Astrocyte of the hippocampus (primary cell): ENCODE measurements at places on chromosomes 2 and 18.

GRCh38 chr2:30113617-30114293, 33.1 kb upstream of the YPEL5 start:
- DNase-seq = peak; percentile 88

GRCh38 chr2:44623622-44624351, 262.0 kb downstream of the CAMKMT start:
- no peak for DNase-seq

DNA sequence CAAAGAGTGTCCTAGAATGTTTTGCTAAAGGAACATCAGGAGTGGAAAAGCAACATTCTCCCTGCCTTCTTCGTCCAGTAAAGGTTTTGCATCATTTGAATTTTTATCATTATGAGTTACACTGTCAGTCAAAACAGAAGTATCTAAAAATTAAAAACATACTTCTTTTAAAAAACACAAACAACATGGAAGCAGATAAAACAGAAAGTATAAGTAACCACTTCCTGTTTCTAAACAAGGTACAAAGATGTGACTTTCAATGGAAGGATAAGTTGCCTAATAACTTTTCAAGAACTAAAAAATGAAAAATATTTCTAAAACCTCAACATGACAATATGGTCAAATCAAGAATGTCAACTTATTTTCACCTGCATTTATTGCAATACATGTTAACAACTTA, 158.2 kb downstream of the STK39 start:
- DNase-seq = no peak

GRCh38 chr2:56034258-56034657, 110.7 kb upstream of the EFEMP1 start:
- DNase-seq = no peak

DNA sequence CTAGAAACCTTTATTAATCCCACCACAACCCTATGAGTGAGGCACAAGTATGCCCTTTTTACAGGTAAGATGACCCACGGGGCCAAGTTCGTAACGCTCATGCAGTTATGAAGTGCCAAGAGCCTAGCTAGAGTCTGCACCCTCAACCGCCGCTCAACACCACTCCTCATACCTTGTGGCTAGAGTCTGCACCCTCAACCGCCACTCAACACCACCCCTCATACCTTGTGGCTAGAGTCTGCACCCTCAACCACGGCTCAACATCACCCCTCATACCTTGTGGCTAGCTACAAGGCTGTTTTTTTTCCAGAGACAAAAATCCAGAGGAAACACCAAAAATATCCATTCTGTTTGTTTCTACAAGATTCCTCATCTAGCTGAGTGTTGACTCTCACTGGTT, 4.6 kb downstream of the TXNL4A start:
- DNase-seq = peak; percentile 53

- DNase-seq = no peak
Observed at GRCh38 chr18:77996737-77997136, 747.1 kb downstream of the GALR1 start.

GRCh38 chr2:155308367-155309009, 610.0 kb downstream of the KCNJ3 start:
- no peak for DNase-seq

DNA sequence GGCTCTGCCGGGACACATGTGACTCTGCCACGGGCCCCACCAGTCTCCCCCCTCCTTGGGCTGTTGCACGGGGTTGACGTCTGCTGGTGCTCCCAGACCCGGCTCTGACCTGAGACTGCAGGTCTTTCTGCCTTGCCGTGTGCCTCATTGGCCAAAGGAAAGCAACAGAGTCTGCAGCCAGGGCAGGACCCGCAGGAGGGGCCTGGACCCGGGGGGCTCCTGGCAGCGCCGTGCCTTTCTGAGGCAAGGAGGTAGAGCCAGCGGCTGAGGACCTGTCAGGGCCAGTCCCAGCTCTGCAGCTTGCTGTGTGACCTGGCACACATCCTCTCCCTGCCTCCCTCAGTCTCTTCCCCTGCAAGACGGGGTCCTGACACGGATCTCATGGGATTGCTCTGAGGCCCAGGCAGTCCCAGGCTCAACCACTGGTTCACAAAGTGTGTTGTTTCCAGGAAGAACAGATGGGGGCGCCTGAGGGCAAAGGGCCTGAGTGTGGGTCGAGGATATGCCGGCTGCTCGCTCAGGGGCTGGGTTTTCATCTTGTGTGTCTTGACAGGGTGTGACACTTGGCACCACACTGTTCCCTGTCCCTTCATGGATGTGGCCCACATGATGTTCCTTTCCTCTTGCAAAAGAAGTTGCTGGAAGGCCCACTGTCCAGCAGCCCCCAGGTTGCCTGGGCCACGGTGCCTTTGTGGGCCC, 9.0 kb downstream of the CAPN10 start:
- peak; percentile 19 for DNase-seq

GRCh38 chr2:135257383-135258090, 205.4 kb downstream of the RAB3GAP1 start:
- no peak for DNase-seq

DNA sequence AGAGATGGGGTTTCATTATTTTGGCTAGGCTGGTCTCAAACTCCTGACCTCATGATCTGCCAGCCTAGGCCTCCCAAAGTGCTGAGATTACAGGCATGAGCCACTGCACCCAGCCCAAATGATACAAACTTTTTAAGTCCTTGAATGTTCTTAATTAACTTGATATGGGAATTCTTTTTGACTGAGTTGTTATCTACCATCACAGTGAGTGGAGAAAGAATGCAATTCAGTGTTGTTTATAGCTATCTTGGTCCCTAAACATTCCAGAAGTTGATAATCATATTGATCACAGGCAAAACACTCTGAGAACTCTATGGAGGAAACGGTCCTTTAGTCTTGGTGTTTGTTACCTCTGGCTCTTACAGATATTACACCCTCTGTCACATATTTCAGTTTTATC, 1072.5 kb downstream of the SUCLG1 start:
- DNase-seq = no peak

DNA sequence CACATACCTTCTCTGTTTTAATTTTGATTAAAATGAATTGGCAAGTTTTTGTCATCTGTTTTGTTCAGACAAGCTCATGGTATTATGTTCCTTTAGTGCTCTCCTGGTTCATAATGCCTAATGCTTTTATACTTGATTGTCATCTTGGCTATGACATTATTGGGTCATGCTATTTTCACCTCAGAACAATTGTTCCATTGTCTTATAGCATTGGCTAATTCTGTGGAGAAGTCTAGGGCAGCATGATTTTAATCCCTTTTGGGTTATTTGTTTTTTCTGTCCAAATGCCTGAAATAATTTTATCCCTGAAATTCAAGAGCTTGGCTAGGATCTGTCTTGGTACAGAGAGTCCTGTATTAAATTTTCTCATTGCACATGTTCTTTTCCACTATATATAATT, 83.8 kb upstream of the CCDC85A start:
- DNase-seq = no peak

GRCh38 chr2:135676031-135676430, 65.6 kb upstream of the UBXN4 start:
- DNase-seq = no peak

DNA sequence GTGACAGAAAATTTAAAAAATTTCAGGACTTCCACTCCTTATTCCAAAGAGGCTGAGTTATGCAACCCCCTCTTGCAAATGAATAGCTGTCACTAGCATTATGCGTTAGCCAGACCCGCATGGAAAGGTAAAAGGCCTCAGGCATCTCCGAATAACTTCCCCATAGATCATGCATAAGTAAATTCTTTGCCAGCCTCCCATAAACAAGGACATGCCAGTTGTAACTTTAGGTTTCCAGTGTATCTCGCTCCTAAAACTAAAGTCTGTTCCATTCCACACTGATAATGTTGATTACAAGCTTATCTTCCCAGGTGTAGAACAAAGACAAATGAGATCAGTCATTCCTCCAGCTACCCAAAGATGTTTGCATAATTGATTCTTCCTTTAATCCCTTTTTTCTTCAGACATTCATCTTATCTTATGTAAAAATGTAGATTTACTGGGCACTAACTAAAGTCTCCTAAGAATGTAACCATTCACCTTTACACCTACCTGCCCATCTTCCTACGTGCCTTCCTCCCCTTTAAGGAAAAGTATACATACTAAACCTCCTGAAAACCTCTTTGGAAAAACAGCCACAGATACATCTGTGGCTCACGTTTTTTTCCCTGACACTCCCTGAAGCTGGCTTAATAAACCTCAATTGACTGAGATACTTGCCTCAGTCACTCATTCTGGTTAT, 13.6 kb upstream of the NFU1 start:
- DNase-seq = no peak

- DNase-seq = peak; percentile 18
Observed at GRCh38 chr2:140657657-140658056, 1473.2 kb downstream of the LRP1B start.

DNA sequence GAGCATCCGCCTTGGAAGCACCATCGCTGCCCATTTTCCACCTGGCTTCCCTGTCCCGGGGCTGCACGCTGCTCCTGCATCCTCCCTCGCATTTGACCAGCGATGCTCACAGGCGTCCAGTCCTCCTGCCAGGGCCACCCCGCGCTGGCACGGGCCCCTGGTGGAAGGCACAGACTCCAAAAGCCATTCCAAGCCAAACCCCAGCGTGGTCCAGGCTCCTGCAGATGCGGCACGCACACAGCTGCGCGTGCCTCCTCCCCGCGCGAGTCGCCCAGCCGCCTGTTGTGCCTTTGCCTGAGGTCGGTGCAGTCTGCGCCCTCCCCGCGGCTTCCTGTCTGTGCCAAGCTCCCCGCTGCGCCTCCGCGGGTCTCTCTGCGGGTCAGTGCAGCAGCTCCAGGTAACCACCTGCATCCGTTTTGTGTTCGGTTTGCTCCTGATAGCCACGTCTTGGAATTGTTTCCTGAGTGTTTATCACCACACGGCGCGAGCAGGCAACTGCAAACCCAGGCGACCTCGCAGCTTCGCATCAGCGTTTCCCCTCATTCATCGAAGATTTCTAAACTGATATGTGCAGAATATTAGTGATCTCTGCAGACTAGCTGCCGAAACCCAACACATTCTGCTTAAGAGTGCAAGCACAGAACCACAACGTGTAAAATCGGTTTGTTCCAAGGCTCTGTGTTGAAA, 65.2 kb upstream of the SALL3 start:
- no peak for DNase-seq

DNA sequence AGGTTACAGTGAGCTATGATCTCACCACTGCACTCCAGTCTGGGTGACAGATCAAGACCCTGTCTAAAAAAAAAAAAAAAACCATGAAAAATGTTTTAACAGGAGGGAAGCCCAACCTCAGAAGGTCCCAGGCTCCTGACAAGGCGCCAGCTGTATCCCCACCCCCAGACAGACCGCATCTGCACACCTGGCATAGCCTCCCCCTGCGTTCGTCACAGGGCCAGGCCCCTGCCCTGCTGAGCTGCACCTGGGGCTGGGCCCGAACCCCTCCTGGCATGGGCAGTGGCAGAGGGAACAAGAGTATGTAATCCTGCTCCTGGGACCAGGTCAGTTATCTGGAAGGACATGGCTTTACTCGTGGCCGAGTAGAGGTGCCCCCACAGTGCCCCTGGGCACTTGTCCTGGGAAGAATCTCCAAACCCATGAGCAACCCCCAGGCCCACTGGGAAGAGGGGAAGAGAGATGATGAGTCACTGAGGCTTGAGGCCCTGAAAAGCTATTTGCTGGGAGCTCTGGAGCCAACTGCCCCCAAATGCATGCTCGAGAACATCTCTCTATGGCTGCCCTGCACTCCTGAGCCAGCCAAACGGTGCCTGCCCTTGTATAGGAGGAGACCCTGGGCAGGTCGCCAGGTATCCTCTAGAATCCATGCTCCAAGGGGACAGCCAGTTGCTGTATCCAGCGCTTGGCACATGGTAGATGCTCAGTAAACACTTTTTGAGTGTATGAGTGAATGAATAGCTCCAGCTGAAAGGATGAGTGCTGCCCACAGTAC, 265.5 kb downstream of the ATAD2B start:
- no peak for DNase-seq

DNA sequence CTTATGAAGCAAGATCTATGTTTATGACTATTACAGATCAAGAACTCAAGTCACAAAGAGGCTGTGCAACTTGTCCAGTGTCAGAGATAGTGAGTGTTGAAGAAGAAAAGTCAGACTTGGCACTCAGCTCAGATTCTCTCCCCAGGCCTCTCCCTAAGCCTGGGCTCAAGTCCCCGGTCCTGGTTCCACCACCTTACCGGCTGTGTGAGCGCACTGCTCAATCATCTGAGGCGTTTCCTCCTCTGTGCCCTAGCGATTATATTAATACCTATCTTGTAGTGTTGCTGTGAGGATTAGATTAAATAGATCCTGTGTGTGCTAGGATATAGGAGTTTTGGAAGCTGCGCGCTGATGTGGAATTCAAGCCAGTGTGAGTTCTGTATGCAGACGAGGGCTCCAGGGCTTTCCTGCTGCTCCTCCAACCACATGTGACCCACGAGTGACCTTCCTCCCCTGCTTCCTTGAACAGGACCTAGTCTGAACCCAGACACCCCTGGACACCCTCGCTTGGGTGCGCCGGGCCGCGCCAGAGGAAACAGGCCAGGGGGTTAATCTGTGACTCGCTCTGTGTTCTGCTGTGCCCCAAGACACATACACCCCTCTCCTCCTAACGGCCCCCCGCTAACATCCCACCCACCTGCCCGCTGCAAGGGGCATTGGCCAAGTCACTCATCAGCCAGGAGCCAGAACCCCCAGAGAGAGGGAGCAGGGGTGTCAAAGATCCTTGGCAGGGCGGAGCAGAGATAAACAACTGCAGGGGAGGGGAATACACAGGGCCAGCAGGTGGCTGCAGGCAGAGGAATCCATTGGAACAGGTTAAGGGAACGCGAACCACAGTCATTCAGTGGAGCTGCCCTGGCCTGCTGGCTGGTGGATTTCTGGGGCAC, 38.3 kb downstream of the TNS1 start:
- no peak for DNase-seq

- DNase-seq = no peak
Observed at GRCh38 chr2:165289069-165289468, 49.9 kb downstream of the SCN2A start.

- no peak for DNase-seq
Observed at GRCh38 chr2:88556026-88556425, 71.2 kb downstream of the EIF2AK3 start.

DNA sequence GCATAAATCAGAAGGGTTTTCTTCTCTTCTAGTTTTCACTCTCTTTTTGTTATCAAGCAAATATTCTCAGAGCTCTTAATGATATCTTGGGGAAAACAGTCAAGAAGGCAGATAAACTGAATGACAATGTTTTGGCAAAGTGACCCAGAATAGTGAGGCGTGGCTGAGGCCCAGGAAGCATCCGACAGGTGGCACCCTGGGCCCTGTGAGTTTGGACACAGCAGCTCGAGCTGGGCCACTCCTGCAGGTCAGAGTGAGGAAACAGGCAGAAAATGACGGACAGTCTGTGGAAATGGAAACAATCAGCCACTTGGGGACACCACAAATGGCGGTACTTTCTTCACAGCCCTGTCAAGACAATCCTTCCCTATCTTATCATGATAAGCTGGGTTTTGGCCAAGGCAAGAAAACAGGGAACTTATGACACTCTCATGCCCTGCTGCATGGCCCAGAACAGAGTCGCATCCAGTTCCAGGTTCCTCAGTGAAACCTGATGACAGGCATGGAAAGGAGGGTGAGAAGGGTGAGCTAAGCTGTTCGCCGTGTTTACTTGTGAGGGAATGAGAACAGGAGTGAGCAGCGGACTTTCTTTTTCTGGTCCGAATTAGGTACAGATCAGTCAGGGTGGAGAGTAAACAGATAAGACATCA, 32.1 kb downstream of the MRPL44 start:
- DNase-seq = no peak
